T-helper 1 cell treated with Interleukin-12 subunit alpha and Interleukin-12 subunit beta and Interleukin-4 antibody, amounts not matched to agents 30 ng/mL and 1 ng/mL, for 36 hours (primary cell): ENCODE measurements at places on chromosomes 13 and 19. TPM values are rescaled to one million over a fixed set of nuclear protein-coding genes. Genes with fewer than 3 reads are reported as not detected.

S1PR5 gene
- not detected in 2 replicates for total RNA-seq

ZNF628 gene
- total RNA-seq = 6.3 and 8.9 TPM in 2 replicates

EGLN2 gene
- total RNA-seq = 128 TPM in 2 replicates

SIGLEC5 gene
- not detected in 2 replicates for total RNA-seq

EXOC3L2 gene
- not detected in 2 replicates for total RNA-seq

PDX1 gene
- total RNA-seq = not detected in 2 replicates

NLRP11 gene
- total RNA-seq = not detected in 2 replicates

ARHGEF1 gene
- total RNA-seq = 638 and 664 TPM in 2 replicates

CRYL1 gene
- total RNA-seq = 9.0 and 10.0 TPM in 2 replicates

FBN3 gene
- 0.02 TPM in 2 replicates for total RNA-seq

URAD gene
- total RNA-seq = not detected in 2 replicates

SIAH3 gene
- total RNA-seq = 0.05 and 0.10 TPM in 2 replicates

CEACAM21 gene
- 45.3 TPM in 2 replicates for total RNA-seq

LGALS7B gene
- total RNA-seq = not detected in 2 replicates

GNG7 gene
- total RNA-seq = 0.22 and 0.32 TPM in 2 replicates

DCLK1 gene
- not detected in 2 replicates for total RNA-seq

NLRP5 gene
- total RNA-seq = not detected in 2 replicates

PPAN gene
- 83.2 and 88.7 TPM in 2 replicates for total RNA-seq

LRG1 gene
- total RNA-seq = 1.1 and 1.5 TPM in 2 replicates

CDADC1 gene
- total RNA-seq = 11.0 and 11.6 TPM in 2 replicates

FCER2 gene
- not detected in 2 replicates for total RNA-seq

PROZ gene
- 0.15 TPM in 1 of 2 replicates, not detected in the other for total RNA-seq

ERICH4 gene
- total RNA-seq = not detected in 2 replicates

MED16 gene
- 64.3 and 74.3 TPM in 2 replicates for total RNA-seq

APC2 gene
- total RNA-seq = 0.15 and 0.29 TPM in 2 replicates

SKA3 gene
- total RNA-seq = 27.2 and 29.0 TPM in 2 replicates

ZNF20 gene
- total RNA-seq = 1.2 and 4.5 TPM in 2 replicates
